ENCODE measurements at places on chromosomes 2 and 18. TPM values are rescaled to one million over a fixed set of nuclear protein-coding genes. Genes with fewer than 3 reads are reported as not detected.

The UBE2F gene
- 89.1 TPM for total RNA-seq

The IKZF2 gene
- 15.5 TPM for total RNA-seq

- H3K27ac ChIP-seq = no peak overlapping the region
- H3K4me3 ChIP-seq = no peak overlapping the region
- no peaks in the 10 kb centered on the region for H3K27me3 ChIP-seq
- no peaks in the 10 kb centered on the region for H3K36me3 ChIP-seq
Measured at GRCh38 chr2:1518867-1519530, 105.7 kb downstream of the TPO start.

- peaks cover 5% of the 10 kb centered on the region for H3K4me1 ChIP-seq
- no peaks in the 10 kb centered on the region for H3K36me3 ChIP-seq
- no peak for DNase-seq
- H3K27me3 ChIP-seq = no peaks in the 10 kb centered on the region
- no peak overlapping the region for H3K27ac ChIP-seq
Measured at GRCh38 chr2:20145497-20146193, 79.3 kb downstream of the SDC1 start.

- DNase-seq = no peak
- H3K4me1 ChIP-seq = no peaks in the 10 kb centered on the region
- H3K36me3 ChIP-seq = no peaks in the 10 kb centered on the region
- H3K27ac ChIP-seq = no peak overlapping the region
- no peaks in the 10 kb centered on the region for H3K27me3 ChIP-seq
- H3K4me3 ChIP-seq = no peak overlapping the region
Measured at GRCh38 chr2:4502230-4502843, 799.0 kb downstream of the DCDC2C start.

DNA sequence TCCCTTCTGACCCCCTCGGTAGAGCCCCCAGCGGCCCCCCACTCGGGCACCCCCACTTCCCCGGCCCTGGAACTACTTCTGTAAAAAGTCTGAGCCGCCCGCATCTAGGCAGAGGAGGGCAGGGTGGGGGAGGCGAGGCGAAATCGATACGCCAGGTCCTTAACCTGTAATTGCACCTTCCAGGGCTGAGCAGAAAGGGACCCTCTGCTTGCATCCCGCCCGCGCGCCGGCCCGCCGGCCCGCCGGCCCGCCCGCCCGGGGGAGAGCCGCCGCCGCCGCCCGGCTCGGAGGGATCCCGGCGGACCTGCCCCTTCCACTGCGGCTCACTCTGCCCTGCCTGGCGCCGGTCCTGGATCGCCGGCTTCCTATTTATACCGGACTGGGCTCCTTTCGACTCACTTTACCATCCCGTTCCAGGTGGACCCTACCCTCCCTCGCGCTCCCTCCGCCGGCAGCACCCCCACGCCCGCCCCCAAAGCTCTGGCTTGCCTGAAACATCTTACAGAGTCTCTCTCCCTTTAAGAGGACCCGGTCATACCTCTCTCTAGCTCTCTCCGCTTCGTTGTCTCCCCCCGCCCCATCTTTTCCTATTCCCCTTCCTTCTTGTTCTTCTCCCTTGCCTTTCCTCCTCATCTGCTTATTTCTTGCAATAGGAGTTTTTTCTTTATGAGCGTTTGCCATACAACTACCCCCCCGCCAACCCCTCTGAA is 797 bp downstream of the KLHL14 start:
- no peaks in the 10 kb centered on the region for H3K36me3 ChIP-seq
- peaks cover 21% of the 10 kb centered on the region for H3K27me3 ChIP-seq
- no peak for DNase-seq
- H3K4me1 ChIP-seq = peaks cover 7% of the 10 kb centered on the region

The VWA3B gene
- total RNA-seq = not detected

DNA sequence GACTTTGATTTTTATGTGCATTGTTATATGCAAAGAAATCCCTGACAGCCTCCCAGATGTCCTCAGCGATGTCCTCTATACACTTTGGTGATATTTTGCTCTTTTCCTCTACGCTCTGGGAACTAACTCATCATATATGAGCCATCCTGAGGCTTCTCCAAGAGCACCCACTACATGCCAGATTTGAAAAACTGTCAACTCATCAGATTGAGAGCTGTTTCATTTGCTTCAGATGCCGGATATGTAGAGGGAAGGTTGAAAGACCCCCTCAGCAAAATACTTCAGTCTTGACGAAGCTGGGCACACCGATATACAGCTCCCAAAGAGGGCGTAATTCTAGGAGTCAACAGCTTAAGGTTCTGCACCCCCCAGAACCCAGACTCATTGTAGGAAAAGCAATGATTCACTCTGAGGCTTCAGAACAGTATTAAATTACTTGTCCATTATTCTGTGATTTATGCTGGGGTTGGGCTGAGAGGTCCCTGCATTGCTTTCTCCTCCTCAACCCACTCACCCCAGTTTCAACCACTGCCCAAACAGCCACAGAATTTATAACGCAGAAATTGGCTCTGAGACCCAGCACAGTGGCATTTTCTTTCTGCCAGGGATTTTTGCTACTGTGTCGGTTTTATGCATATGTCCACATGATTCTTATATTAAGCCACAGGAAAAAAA is 341.8 kb downstream of the ALK start:
- no peaks in the 10 kb centered on the region for H3K36me3 ChIP-seq
- H3K27ac ChIP-seq = no peak overlapping the region
- no peak overlapping the region for H3K4me3 ChIP-seq
- H3K4me1 ChIP-seq = no peaks in the 10 kb centered on the region

The NEU2 gene
- not detected for total RNA-seq

DNA sequence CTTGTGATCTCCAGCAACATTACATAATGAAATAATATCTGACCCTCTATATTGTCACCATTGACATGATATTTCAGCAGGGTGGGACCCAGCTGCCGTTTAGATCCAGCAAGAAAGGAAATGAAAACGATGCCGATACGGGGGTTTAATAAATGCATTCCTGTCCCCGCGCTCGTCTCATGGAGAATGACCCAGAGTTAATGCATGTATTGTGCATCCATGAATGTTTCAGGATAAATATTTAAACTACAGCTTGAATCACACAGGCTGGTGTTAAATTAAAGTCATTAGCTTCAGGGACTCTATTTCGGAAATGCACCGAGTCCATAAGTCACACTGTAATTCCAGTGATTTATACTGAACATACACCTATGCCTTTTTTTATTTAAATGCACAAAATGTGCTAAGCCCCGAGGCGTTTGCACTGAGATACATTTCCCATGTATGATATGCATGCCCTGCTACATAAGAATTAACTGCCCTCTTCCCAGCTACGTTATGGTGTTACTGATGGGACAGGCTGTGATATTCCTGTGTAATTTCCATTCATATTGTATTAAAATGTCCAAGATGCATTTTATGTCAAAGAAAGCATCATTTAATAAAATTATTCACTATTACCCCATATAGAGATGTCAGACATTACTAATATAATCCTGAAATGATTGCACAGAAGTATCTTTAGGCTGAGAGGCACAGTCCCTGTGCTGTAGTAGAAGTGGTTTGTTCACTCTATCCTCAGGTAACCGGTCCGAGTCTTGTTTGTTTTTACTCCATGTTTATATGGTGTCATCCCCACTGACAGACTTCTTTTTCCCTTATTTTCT is 109.3 kb upstream of the ZNF516 start:
- no peak overlapping the region for H3K27ac ChIP-seq
- H3K4me1 ChIP-seq = no peaks in the 10 kb centered on the region
- no peak for DNase-seq
- no peaks in the 10 kb centered on the region for H3K27me3 ChIP-seq
